ENCODE measurements at places on chromosomes 6 and 20.

GRCh38 chr6:1499777-1500176 is 109.9 kb upstream of the FOXC1 start:
- DNase-seq: peak; percentile 84

- peak; percentile 51 for DNase-seq
Measured at GRCh38 chr6:138403324-138403800, 661 bp upstream of the HEBP2 start.

- DNase-seq: no peak
Measured at GRCh38 chr20:50116368-50116999, 3.5 kb upstream of the UBE2V1 start.

DNA sequence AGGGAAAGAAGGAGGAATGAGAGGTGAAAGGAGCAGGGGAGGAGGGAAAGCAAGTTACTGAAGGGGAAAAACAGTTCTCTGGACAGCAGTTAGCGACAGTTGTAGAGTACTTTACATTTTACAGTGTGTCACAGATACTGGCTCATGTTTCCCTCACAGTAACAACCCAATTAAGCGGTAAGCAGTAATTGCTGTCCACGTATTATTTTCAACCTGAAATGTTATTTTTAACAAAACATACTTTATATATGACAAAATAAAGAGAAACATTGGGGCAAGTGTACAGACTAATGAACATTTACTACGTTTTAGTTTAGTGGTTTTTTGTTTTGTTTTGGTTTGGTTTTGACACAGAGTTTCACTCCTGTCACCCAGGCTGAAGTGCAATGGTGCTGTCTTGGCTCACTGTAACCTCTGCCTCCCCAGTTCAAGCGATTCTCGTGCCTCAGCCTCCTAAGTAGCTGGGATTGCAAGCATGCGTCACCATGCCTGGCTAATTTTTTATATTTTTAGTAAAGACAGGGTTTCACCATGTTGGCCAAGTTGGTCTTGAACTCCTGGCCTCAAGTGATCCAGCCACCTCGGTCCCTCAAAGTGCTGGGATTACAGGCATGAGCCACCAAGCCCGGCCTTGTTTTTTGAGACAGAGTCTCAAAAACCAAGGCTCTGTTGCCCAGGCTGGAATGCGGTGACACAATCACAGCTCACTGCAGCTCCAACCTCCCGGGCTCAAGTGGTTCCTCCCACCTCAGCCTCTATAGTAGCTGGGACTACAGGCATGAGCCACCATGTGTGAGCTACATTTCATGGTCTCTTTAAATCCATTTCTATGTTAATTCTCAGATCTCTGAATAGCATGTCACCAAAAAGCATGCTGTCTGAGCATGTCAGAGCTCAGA is 22.6 kb upstream of the BTN3A2 start:
- no peak for DNase-seq

DNA sequence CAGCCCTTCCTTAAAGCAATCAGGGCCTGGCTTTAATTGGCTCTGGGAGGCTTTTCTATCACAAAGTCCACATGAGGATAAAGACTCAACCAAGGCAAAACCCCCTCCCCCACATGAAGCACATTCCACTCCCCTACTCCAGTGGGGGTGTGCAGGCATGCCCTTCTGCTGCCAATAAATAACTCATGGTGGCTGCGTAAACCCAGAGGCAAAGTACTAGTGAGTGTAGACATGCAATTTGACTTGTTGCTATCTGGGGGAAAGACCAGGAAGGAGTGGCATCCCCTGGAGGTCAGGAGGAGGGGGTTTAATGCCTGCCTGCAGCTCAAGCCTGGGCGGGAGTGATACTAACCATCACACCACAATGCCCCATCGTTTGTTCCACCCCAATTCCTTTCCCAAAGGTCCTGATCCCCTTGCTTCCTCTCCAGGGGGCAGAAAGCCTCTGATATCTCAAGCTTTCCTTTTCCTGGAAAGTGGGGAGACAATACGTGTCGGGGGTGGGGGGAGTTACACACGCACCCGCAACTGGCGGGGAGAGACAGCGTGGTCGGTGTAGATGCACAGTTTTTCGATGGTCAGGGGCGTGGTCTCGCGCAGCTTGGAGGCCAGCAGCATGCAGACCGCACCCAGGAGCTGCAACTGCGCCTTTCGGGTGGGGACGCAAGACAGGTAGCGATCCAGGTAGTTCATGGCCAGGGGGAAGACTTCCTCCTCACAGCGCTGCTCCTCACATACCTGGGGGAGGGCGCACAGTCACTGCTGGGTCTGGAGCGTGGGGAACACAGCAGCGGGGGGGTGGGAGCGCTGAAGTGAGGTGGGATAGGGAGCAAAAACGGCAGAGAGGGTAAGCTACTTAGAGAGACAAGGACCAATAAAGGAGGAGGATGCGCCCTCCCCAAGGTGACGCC is 1.5 kb downstream of the CCND3 start:
- peak; percentile 46 for DNase-seq

GRCh38 chr6:32393665-32394420 is 13.1 kb downstream of the BTNL2 start:
- peak; percentile 52 for DNase-seq

DNA sequence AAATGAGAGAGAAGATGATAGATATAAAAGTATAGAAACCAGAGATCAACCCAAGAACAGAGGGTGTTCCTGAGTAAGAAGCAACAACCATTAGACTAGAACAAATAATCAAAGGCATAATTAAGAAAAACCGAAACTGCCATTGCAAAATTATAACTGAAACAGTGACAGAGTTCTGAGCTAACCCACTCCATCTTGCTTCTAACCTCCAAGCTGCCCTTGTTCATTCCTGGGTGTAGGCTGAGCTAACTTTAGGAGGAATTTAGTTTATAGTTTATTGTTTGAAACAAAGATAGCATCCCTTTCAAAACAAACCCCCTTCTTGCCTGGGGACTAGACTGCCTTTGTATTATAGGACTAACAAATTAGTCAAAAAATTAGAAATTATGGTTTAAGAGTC is 56.1 kb upstream of the PRND start:
- DNase-seq: no peak

GRCh38 chr6:74585753-74586152 is 620.1 kb downstream of the COL12A1 start:
- DNase-seq: no peak

Data from femur (tissue), 1 donor.